EH (cell line): ENCODE measurements at places on chromosomes 3 and 15.

GRCh38 chr3:4853749-4854140 is 125.5 kb upstream of the BHLHE40 start:
- DNase-seq: no peak

GRCh38 chr3:115074502-115074901 is 72.6 kb downstream of the ZBTB20 start:
- DNase-seq: peak; percentile 58

DNA sequence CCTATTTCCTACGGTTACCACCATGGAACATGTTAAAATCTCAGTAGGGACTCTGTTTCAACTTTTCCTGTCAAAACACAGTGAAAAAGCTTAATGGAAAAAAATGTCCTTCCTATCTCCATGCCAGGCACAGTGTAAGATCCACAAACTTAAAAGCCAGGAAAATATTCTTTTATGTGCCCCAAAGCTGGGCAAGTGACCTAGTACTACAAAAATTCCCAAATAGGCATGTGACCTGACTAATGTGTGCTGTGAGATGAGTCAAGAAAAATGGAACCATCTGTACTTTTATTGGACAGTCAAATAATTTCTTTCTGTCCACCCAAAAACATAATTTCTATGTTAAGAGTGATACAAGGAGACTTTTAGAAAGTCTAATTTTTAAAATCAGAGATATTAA is 406.0 kb downstream of the ZBTB20 start:
- DNase-seq: peak; percentile 60

DNA sequence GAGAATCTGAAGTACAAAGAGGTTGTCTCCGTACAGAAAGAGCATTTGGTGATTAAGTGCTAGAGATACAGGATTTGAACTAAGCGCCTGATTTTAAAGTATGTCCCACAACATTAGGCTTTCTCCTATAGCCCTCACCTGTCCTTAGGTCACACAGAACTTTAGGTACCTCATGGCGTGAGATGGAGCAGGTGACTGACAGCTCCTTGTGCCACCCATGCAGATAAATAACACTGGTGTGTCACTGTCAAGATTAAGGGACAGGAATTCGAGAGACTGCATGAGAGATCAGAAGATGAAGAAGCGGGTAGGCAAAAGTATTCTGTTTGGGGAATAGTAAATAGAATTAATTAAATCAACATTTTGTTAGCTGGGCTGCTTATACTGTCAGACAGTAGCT is 1.1 kb downstream of the BLM start:
- no peak for DNase-seq

DNA sequence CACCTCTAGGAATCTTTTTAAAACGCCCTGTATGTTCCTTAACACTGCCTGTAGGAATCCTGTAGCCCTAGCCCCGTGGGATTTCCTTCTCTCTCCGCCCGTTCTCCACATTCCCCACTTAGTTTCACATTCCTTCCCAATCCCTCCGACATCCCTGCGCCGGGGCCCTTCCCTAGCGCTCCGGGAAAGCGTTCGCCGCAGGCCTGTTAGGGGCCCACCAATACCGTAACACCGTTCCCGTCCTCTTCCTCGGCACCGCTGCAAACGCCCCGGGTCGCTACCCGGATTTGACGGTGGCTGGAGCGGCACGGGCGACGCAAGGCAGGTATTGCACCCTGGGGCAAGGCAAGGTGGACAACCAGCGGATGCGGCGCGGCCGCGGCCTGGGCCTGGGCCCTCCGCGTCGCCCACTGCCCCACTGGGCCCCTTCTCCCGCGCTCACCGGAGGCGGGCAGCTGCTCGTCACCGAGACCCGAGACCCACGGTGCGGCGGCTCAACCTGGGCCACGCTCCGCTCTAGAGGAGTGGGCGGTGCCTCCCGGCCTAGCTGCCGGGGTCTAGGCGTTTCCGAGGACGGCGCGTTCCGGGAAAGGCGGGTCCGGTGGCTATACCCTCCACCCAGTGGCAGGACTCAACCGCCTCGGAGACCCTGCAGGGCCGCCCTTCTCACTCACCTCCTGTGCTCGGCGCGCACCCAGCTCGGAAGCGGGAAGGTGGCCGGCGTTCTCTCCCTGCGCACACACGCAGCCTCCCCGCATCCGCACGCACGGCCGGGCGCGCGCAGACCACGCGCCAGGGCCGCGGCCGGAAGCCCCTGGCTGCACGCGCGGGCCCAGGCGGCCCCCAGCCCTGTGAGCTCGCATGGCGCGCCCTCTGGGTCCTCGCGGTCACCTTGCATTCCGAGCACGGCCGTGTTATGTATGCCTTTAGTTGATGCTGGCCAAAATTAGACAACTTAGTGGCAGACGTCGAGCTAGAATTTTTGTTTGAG is at the start of gene B3GALNT1:
TSS of gene B3GALNT1 (minus strand) at position 789 of the 991 bp plus-strand sequence. CDS start 18,595 bp downstream, outside the sequence.
- DNase-seq: peak; percentile 73

DNA sequence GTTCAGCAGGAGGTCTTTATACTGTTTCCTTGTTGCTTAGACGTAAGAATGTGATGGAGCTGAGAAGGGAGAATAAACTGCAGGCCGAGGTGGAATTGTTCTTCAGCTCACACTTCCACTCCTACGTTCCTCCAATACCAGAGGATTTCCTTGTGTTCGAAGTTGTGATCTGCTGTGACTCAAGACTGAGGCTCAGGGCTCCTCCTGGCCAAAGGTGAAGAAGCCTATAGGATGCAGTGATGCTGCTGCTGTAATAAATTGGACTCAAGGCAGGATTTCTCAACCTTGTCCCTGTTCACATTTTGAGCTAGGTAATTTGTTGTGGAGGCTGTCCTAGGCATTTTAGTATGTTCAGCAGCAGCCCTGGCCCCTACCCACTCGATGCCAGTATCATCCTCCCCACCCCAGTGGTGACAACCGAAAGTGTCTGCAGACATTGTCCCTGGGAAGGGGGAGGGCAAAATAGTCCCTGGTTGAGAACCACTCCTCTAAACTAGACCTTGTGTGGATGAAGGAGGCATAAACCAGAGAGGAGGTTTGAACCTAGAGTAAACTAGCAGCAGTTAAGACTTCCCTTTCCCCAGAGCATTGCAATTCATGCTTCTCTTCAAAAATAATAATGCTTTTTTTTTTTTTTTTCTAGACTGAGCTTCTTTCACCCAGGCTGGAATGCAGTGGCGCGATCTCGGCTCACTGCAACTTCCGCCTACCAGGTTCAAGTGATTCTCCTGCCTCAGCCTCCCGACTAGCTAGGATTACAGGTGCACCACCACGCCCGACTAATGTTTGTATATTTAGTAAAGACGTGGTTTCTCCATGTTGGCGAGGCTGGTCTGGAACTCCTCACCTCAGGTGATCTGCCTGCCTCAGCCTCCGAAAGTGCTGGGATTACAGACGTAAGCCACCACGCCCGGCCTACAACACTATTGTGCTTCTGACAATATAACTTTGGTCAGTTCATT is 11.1 kb downstream of the RAP2B start:
- DNase-seq: no peak
